Right lobe of liver (tissue), 6 donors: ENCODE measurements at places on chromosomes 1 and 21. TPM values are rescaled to one million over a fixed set of nuclear protein-coding genes. Genes with fewer than 3 reads are reported as not detected.

The ALDH9A1 gene
- total RNA-seq, result 139 TPM

The KRTAP19-8 gene
- total RNA-seq, result not detected

The SLFNL1 gene
- not detected for total RNA-seq

The HMGCL gene
- total RNA-seq, result 159 TPM

The PATJ gene
- 31.7 TPM for total RNA-seq

The C2CD4D gene
- total RNA-seq, result not detected

The RAB7B gene
- total RNA-seq, result 0.31 TPM

The RCOR3 gene
- 24.6 TPM for total RNA-seq

- DNase-seq, result no peak
Measured at GRCh38 chr1:59776960-59777852, 37.5 kb upstream of the HOOK1 start.

- no peak for DNase-seq
Measured at GRCh38 chr1:201295861-201296260, 12.6 kb downstream of the PKP1 start.

- DNase-seq, result no peak
Measured at GRCh38 chr1:205748403-205749233, 1.4 kb downstream of the NUCKS1 start.

DNA sequence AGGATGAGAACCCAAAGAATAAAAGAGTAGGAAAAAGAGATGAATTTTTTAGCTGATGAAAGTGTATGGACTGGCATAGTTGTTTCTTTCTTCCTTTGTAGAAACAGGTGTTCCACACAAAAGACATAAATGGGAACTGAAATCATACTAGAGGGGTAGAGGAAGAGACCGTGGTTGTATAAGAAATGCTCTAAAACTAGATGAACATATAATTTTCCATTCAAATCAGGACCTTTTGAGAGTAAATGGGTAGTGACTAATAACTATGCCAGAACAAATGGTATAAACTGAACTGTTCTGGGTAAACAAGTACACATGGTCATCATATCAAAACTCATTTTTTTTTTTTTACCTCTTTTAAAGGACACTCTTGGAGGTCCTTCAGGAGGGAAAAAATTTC lies 344.2 kb downstream of the VAV3 start:
- DNase-seq, result no peak

- no peak for DNase-seq
Measured at GRCh38 chr1:10424651-10425050, 5.6 kb upstream of the CENPS start.

DNA sequence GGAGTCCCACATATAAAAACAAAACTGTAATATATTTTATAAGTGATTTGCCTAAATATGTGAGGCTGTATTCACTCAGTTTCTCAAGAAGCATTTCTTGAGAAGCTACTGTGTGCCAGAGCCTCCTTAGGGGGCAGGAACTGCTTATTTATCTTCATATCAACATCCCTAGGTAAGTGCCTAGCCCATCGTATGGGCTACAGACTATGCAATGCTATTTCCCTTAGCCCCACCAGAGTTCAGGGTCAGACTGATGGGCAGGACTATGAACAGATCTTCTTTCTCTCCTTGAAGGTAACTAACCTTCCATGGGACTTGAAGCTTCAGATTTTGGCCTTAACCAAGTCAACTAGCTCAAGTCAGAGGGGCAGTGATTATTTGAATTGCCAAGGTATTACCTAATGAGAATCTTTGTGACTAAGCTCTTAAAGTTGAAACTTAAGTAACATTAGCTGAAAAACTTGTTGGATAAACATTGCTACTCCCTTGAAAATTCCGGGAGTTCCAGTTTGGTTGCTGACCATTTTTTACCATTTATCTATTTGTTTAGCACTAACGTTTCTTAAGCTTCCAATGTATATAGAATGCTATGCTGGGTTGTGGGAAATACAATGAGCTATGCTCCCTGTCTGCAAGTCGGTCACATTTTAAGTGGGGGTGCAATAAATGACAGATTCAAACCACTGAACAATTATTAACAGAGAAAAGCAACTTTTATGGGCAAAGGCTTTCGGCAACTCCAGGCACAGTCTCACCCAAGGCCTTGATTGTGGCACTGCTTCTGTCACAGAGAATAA lies 85.2 kb downstream of the GPR88 start:
- no peak for DNase-seq

DNA sequence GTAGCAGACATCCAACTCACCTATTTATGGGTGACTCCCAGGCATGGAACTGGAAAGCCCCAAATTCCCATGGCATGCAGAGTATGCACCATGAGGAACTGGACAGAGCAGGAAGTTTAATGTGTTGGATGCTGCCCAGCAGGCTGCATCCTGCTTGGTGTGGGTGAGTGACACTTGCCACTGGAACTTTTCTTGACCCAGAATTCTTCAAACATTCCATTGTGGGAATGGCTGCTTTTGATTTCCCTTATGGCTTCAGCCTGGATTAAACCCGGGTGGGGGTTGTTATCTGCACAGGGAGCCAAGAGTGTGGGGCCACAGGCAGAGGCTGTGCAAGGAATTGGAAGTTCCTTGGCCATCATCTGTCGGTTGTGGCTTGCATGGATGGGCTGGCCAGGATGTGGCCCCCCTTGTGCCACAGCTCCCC lies 26.9 kb upstream of the BACE2 start:
- DNase-seq, result no peak

- no peak for DNase-seq
Measured at GRCh38 chr1:21324368-21325141, 34.3 kb upstream of the ECE1 start.

- no peak for DNase-seq
Measured at GRCh38 chr1:27527223-27527889, 37.4 kb upstream of the WASF2 start.

GRCh38 chr1:69985376-69985775 lies 220.0 kb downstream of the LRRC40 start:
- no peak for DNase-seq

GRCh38 chr1:5571438-5571837 lies 420.8 kb downstream of the NPHP4 start:
- no peak for DNase-seq

DNA sequence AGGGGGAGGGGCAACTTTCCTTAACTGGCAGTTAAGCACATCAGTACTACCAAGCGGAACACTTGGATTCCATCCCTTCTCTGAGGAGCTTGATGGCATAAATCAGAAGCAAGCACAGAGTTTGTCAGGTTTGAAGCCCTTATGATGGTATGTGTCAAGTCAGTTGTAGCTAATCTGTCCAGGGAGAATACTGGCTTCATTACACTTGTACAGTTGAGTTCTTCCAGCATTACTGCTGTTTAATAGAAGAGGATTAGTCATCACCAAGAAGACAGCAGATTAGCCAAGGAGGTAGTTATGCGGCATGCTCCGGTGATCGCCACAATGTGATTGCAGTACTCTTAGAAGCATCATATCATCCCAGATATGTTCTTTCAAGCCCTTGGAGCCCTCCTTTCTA lies 2.1 kb upstream of the TDRD5 start:
- no peak for DNase-seq

DNA sequence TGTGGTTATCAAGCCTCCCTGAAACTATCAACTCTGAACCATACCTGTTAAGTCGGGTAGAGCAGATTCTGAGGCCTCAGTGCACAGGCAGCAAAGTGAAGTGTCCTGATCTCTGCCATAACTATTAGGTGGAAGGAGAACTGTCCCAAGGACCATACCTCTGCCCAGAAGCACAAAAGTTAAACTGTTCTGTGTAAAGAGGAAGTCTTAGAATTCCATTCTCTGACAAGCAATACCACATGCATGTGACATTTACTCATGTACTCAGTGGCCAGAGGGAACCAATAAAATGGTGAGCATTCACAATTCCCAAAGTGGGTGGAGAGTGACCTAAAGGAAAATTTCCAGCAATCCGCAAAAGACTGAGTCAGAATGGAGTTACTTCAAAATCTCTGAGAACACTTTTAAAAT lies 61.0 kb downstream of the TOR3A start:
- no peak for DNase-seq

DNA sequence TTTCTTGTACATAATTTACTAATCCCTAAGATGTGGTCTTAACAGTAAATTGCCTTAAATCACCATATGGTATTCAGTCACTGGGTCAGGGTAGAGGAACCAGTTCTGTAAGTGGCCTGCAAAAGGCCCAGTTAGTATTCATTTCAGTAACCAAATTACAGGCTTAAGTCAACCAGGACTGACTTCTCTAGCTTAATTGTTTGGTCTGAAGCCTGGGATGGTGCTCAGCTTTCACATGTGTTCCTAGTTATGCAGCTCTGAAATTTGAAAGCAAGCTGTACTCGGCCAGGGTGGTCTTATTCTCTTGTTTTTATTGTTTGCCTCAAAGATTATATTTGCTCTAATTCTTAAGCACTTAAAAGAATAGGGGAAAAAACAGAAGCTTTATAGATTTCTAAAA lies 144.6 kb downstream of the MAGI3 start:
- no peak for DNase-seq

- DNase-seq, result no peak
Measured at GRCh38 chr1:172971241-172971640, 79.5 kb downstream of the TNFSF18 start.

DNA sequence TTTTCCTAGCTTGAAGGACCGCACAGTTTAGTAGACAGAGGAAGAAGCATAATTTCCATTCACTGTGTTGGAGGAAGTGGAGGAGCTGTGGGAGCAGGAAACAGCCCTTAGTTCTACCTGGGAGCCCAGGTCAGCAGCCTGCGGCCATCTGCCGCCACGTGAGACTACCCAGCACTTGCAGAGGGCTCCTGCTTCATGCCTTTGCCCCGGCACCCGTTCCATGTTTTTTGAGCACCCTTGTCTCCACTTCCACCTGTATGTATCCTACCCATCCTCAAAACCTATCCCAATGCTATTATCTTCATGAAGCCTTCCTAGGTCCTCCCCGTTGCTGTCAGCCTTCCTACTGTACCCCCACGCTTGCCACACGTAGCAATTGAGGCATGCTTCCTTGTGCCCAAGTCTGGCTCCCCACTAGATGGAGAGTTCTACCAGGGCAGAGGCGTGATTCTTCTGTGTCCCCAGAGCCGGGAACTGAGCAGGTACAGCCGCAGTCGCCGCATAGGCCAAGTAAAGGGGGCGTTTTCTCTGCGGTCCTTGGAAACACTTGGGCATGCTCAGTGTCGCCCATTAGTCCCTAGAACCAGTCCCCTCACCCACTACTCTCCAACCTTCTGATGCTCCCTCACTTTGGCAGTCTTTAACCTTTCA lies 1.9 kb downstream of the SLC6A9 start:
- no peak for DNase-seq

- DNase-seq, result no peak
Measured at GRCh38 chr1:184875218-184875617, 99.1 kb downstream of the NIBAN1 start.

DNA sequence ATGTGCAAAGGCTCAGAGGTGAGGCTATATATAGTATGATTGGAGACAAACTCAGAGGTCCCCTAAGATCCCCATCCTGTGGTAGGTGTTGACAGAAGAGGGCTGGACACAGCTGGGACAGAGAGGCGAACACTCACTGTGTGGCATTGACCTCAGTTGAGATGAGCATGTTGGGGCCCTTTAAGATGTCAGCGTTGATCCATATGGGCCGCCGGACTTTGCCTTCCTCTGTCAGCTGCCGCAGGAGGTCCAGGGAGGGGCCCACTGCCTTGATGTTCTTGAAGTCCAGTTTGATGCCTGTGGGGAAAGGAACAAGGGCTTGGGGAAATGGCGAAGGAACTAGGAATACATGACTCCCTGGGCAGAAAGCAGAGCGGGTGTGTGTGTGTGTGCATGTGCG lies 8.8 kb downstream of the FAM151A start:
- DNase-seq, result no peak

- no peak for DNase-seq
Measured at GRCh38 chr1:58104960-58105359, 441.6 kb downstream of the OMA1 start.
